Hippocampal formation (tissue), 2 donors: ENCODE measurements at places on chromosomes 3 and 15.

DNA sequence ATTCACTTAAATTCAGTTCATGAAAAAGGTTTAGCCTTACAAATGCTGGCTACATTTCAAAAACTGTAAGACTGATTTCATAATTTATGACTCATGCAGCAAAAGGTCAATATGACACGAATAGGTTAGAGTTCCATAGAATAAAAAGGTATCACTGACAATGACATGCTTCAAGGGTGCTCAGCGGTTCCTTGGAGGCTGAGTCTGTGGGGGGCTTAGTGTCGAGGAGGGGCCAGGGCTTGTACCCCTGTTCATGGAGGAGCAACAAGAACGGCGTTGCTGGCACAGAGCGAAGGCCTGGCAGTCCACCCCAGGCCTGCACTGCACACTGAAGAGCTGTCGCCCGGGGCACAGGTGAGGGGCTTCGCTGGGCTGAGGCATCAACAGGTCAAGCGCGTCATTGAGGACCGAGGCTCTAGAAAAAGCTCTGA, 174.2 kb downstream of the NR1D2 start:
- DNase-seq, result no peak

- no peak for DNase-seq
Measured at GRCh38 chr3:195025884-195026200, 245.1 kb downstream of the XXYLT1 start.

GRCh38 chr15:37881237-37882013, 53.0 kb upstream of the TMCO5A start:
- DNase-seq, result no peak

- no peak for DNase-seq
Measured at GRCh38 chr3:159669766-159670165, 318.9 kb upstream of the IL12A start.

DNA sequence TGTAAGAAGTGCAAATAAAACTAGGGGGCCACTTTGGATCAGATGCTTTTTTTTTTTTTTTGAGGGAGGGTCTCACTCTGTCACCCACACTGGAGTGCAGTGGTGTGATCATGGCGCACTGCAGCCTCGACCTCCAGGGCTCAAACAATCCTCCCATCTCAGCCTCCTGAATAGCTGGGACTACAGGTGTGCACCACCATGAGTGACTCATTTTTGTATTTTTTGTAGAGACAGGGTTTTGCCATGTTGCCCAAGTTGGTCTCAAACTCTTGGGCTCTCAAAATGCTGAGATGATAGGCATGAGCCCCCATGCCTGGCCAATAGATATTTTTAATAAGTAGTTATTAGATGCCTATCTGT, 20.8 kb downstream of the CCR1 start:
- DNase-seq, result no peak

GRCh38 chr15:90838544-90838943, 29.8 kb upstream of the FURIN start:
- DNase-seq, result no peak

DNA sequence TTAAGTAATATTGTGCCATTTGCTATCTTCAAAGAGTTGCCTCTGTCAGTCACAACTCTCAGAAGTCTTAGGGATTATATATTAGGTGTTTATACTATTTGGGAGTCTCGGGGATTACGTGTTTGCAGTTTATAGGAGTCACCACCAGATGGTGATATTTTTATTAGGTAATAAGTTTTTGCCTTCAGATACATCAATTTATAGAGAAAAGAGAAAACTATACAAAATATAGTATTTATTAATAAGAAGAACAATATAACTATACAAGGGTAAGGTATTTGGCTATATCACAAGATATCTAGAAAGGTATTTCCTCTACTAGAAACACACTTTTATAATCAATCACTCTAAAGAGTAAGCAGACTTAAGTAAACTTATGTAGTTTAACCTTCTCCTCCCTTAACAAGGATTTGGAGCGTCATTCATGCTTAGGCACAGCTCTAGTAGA, 10.7 kb upstream of the DHX36 start:
- DNase-seq, result peak; percentile 50
